GM04503 (cell line): ENCODE measurements at places on chromosomes 11 and 22.

DNA sequence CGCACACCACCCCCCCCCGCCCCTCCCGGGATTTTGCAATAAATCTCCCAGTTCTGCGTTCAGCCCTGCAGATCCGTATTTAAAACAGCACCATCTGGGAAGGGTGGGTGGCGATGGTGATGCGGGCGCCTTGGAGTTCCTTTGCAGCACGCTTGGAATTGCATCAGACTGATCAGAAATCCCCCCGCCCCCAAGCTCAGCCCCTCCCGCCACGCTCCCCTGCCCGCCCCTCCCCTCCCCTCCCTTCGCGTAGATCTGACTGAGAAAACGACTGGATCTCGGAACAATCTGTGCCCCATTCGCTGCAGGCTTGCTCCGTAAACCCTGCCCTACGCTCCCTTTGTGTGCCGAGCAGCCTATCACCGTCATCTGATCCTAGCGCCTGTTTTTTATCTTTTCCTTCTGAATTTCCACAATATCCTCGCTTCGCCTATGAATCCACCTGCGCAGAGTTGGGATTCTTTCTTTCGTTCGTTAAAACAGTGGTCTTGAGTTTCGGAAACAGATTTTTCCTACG lies 18.1 kb upstream of the BDNF start:
- DNase-seq: peak; percentile 67

DNA sequence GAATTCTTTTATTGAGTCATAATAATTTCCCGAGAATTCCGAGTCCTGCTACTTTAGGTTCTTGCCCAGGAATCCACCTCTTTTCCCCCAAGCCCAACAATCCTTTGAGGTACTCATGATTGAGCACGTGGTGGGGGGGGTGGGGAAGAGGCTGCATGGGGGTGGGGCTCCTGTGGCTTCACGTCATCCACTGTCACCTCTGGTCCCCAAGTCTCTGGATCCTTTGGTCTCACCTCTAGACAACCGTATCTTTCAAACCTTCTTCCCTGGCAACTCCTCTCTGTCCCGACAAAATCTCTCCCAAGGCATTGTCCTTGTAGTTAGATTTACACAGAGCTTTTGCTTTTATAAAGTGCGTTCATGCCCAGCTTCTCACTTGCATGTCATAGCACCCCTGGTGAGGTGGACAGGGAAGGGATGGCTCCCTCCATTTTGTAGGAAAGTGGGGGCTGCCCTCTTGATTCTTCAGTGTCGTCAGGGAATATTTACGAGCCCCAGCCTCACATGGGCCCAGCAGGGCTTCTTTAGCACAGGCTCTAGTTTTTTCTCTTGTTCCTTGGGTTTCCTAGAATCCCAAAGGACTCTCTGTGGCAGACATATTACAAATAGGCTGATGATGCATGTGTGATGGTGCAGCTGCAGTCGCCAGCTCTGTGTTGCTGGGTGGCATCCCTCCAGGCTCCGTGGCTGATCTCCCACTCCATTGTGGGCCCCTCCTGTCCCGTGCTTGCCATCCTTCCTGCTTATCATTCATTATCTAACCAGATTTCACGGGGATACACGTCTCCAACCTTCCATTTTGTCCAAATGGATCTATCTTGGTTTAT lies 8.4 kb downstream of the UCP3 start:
- DNase-seq: no peak

DNA sequence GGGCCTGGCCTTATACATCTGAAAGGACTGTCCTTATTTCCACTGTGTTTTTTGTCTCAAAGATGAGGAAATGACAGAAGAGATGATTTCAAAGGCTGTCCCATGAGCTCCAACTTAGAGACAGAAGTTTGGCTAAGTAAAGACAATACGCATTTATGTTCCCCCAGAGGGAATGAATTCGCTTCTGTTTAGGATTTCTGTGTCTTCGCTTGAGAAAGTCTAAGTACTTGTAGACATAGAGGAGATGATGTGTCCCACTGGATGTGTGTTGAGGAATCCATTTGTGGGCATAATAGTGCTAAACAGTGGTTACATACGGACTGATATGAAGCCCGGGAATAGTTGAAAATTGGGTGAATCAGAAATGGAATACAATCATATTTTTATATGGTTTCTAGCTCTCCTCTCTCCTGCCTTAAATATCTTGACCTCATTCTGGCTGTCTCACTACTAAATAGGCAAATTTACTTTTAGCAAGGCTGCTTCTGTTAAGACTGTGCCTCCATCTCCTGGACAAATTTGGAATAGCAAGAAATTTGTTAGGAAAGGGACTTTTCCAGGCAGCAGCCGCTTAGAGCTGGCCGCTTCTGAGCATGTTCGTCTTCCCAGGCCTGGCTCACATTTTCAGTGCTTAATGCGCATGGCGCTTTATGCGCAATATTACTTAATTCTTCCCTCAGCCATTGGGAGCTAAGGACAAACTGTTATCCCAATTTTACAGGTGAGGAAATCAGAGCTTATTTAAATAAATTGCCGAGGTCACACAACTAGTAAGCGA lies 1.9 kb upstream of the PEX26 start:
- peak; percentile 67 for DNase-seq

- no peak for DNase-seq
Measured at GRCh38 chr11:125228993-125229392, 64.4 kb downstream of the PKNOX2 start.

GRCh38 chr22:42336527-42337227 lies 66.2 kb upstream of the TCF20 start:
- DNase-seq: peak; percentile 3

DNA sequence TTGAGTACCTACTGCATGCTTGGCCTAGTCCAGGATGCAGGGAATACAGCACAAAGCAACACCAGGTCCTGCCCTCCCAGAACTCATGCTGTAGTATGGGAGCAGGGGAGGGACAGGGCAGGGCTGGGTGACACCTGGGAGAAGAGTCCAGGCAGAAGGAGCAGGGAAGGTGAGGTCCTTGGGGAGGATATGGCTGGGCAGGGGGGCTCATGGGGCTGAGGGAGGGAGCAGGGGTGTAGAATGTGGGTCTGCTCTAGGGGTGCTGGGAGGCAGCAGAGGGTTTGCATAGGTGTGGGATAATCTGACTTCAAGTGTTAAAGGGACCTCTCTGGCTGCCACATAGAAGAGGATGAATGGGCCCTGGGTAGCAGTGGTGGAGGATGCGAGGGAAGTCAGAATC lies 4.8 kb downstream of the TOP3B start:
- DNase-seq: no peak

DNA sequence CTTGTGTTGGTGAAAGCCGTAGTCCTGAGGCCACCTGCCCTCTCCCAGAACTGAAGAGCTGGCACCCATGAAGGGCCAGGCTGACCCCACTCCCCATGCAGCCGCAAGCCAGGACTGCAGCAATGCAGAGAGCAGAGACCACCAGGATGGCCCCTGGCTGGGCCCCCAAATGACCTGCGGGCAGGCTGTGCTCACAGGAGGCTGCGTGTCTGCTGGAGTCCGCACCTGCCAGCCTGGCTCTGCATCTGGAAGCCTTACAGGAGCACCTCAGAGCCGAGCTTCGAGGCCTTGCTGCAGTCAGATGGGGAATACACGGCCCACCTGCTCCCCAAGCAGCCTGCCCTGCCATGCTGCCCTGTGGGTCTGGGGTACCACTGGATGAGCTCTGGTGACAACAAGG lies 1336.8 kb downstream of the TBC1D22A start:
- DNase-seq: no peak

DNA sequence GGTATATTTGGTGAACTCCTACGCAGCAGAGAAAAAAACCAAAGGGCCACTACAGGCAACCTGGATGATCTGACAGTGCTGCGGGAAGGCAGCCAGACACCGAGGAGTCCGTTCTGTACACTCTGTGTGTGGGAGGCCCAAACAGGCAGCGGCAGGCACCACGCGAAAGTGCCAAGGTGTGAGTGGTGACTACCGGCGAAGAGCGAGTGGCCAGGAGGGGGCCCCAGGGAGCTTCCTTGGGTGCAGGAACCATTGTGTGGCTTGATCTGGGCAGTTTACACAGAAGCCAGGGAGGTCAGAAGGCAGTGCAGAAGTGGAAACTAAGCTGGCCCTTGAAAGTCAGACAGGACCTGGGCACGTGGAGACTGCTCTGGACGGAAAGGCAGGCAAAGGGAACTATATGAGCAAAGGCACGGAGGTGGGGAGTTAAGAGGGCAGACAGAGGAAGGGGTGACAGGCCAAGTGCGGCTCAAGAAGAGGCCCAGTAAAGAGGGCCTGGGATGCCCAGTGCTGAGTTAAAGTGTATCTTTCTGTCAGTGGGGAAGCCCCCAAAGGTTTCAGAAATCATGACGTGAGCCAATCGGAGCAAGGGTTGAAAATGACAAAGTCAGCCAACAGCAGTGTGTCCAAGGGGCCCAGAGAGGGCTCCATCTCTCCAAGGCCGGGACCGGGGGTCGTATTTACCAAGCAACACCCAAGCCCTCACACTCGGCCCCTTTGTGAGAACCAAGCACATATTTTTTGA lies 10.6 kb downstream of the TMEM184B start:
- DNase-seq: no peak

- DNase-seq: no peak
Measured at GRCh38 chr11:76661834-76662434, 8.6 kb downstream of the LRRC32 start.

DNA sequence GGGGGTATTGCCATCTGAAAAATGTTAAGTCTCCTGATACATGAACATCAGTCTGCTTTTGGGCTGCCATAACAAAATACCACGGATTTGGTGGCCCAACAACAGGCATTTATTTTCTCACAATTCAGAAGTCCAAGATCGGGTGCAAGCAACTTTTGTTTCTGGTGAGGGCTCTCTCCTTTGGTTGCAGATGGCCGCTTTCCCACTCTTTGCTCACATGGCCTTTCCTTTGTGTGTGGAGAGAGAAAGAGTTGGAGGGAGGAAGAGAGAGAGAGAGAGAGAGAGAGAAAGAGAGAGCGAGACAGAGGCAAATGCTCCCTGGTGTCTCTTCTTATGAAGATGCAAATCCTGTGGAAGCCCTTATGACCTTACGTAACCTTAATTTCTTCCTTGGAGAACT lies 2.5 kb upstream of the KRTAP5-2 start:
- no peak for DNase-seq

DNA sequence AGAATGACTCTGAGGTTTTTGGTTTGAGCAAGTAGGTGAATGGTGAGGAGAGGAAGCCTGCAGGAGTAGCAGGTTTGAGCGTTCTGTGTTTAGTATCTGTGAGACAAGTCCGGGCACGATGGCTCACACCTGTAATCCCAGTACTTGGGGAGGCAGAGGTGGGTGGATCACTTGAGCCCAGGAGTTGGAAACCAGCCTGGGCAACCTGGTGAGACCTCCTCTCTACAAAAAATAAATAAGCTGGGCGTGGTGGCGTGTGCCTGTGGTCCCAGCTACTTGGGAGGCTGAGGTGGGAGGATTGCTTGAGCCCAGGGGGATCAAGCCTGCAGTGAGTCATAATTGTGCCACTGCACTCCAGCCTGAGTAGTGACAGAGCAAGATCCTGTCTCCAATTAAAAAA lies 9.7 kb upstream of the CENATAC start:
- DNase-seq: no peak

GRCh38 chr11:32273931-32274330 lies 161.4 kb downstream of the WT1 start:
- DNase-seq: no peak

- DNase-seq: no peak
Measured at GRCh38 chr11:133681901-133682300, 149.6 kb upstream of the OPCML start.

GRCh38 chr11:30342736-30343166 lies 19.8 kb downstream of the ARL14EP start:
- DNase-seq: no peak

GRCh38 chr11:32297611-32298011 lies 137.7 kb downstream of the WT1 start:
- peak; percentile 14 for DNase-seq

GRCh38 chr11:44306918-44307244 lies 3.1 kb downstream of the ALX4 start:
- no peak for DNase-seq

- no peak for DNase-seq
Measured at GRCh38 chr11:22456993-22457762, 119.0 kb downstream of the SLC17A6 start.

DNA sequence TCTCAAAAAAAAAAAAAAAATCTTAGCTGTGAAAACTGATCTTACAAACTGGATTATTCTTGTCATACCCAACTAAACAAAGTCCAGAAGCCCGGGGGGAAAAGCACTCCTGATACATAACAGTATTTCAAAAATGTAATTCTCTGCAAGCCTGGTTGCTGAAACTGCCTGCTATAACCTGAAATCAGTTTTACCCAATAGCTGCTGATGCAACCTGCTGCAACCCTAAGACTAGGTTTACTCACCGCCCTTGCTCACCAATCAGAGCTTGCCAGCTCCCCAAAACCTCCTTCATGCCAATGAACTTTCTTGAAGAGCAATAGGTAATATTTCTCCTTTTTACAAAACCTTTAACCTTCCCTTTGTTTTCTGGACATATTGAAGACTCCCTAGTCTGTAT lies 12.4 kb downstream of the FGF19 start:
- DNase-seq: no peak

- DNase-seq: no peak
Measured at GRCh38 chr11:95571718-95572260, 217.8 kb downstream of the FAM76B start.

- DNase-seq: no peak
Measured at GRCh38 chr11:127627629-127628457, 627.3 kb upstream of the KIRREL3 start.

DNA sequence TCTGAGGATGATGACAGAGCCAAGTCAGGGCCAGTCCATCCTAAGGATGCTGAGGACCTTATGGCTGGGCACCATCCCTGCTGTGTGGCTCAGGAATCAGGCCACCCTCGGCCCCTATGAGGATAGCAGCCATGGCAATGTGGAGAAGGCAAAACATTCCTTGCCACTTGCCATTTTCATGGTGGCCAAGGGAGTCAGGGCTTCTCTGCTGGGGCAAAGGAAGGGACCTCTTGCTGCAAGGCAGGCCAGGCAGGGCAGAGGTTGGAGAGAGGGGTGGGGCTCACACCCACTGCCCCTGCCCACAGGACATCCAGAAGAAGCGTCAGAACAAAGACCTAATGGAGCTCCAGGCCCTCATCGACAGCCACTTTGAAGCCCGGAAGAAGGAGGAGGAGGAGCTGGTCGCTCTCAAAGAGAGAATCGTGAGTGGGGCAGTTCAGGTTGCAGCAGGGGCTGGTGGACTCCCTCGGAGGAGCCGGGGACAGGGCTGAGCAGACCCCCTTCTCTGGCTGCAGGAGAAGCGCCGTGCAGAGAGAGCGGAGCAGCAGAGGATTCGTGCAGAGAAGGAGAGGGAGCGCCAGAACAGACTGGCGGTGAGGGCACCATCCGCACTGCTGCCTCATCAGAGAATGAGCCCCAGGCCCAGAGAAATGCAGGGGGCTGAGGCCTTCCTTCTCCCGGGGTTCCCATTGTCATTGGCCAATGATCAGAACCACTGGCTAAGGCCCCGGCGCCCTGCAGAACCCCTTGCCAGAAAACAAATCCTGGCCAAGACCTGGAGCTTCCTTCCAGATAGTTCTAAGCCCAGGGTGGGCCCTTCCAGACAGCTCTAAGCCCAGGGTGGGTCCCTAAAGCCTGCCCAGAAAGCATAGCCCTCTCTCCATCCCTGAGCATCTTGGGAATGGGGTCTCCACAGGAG lies 13.5 kb upstream of the MRPL23 start:
- no peak for DNase-seq

GRCh38 chr22:39234472-39234787 lies 10.4 kb downstream of the PDGFB start:
- DNase-seq: no peak

- no peak for DNase-seq
Measured at GRCh38 chr11:38019072-38019775, 1421.2 kb upstream of the RAG2 start.
